ENCODE measurements at places on chromosomes 16 and 17.

DNA sequence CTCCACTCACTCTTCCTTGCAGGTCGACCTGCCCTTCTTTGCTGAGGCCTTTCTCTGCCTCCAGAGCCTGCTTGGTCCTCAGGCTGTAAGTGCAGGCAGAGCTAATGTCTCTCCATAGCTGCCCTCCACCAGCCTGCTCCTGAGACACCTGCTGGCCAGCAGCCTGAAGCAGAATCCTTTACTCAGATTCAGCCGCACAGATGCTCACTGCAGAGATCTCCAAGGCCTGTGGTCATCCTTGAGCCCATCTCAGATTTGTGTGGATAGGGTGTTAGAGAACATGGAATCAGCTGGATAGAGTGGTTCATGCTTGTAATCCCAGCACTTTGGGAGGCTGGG is 11.5 kb downstream of the DEXI start:
- DNase-seq = no peak

DNA sequence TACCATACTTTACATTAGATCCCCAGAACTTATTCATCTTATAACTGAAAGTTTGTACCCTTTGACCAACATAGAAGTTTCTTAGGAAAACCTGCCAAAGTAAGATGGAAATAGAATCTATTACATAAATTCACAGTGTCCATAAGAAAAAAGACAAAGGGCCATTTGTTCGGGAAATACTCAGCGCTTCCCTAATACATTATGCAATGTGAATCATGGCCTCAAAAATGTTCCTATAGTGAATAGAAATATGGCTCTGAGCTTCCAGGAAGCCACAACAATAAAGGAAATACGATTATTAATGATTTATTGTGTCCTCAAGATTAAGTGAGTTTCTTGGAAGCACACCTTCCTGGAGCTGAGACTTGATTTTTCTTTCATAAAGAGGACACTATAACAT is 51.5 kb downstream of the GPRC5B start:
- DNase-seq = no peak

DNA sequence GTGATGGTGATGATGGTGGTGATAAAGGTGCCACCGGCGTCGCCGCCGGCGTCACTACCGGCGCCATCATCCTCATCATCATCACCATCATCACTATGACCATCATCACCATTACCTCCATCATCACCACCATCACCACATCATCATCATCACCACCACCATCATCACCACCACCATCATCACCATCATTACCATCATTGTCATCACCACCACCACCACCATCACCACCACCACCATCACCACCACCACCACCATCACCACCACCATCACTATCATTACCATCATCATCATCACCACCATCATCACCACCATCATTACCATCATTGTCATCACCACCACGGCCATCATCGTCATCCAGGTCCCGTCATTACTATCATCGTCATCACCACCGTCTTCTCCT is 179.7 kb downstream of the NPIPB11 start:
- DNase-seq = no peak

- peak; percentile 26 for DNase-seq
Observed at GRCh38 chr17:39175695-39176093, 9.7 kb upstream of the ARL5C start.

- no peak for DNase-seq
Observed at GRCh38 chr16:87864331-87864989, 4.8 kb downstream of the SLC7A5 start.

GRCh38 chr17:57946798-57947358 is 8.3 kb downstream of the CUEDC1 start:
- peak; percentile 63 for DNase-seq

- no peak for DNase-seq
Observed at GRCh38 chr17:18987862-18988545, 16.6 kb downstream of the FAM83G start.

GRCh38 chr16:49455991-49456745 is 82.6 kb downstream of the C16orf78 start:
- DNase-seq = no peak

- DNase-seq = no peak
Observed at GRCh38 chr16:84931506-84931905, 79.8 kb downstream of the ZDHHC7 start.

DNA sequence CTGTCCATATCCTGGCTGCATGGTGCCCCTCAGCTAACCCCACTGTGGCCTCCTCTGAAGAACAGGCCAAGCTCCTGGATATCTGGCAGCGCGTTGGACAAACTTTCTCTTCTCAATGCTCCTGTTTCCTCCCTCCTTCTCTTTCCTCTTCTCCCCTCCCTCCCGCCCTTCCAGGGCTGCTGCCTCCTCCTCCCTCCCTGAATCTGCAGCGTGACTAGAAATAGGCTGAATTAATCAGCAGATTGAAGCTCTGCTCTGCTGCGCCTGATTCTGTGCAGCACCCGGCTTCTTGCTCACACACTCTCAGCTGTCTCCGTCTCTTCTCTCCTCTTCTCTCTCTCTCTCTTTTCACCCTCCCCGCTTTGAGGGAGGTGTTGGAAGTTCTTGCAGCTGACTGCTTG is 19.8 kb downstream of the TMEM94 start:
- DNase-seq = no peak

DNA sequence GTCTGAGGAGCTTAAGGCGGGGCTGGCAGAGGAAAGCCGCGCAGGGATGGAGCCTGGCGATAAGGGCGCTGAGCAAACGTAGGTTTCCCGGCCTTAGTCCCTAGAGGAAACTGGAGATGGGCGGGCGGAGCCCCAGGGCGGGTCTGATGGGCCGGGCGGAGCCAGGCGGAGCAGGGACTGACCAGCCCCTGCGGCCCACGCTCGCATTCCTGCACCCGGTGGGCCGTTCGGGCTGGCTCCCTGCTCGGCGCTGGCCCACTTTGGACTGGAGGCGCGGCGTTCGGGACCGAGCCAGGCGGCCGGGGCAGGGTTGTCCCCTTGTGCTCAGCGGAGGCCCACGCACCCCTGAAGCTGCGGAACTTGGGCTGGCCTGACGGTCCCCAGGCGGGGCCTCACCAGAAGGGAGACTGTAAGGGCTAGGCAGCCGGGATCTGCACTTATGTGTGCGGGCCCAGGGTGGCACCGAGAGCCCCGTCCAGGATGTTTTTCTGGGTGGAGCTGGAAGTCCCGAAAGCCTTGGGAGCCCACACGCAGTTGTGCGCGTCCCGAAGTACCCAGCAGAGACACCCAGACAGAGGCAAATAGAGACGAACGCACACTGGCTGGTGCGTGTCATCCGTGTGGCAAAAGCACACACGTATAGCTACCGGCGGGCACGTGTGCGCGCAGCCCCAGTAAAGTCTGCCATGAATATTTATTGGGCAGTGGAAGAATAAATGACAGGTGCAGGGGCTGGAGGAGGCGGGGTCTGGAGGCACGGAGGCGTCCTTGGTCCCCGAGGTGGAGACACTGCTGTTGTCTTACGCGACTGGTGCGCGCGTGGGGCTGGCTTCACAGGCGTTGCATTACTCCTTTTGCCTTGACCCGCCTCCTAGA is 1.4 kb downstream of the PYDC1 start:
- DNase-seq = peak; percentile 68

DNA sequence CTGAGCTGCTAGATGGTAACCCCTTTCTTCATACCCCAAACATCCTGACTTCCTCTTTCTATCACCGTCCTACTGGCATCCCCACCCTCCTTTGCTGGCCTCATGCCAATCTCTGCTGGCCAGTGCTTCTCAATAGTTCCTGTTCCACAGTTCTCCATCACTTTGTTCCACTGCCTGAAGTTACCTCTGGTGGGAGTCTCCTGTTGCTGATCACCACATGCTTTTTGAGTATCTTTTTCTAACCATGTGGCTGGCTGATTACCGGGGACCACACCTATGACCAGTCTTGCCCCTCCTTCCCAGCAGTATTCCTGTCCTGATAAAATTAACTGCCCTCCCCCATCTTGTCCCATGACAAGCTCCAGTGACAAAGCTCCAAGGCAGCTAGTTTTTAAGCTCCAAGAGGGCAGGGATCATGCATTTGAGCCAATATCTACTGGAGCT is 380.4 kb upstream of the CCL2 start:
- no peak for DNase-seq

GRCh38 chr17:49518346-49519078 is 23.4 kb downstream of the NGFR start:
- no peak for DNase-seq

GRCh38 chr17:44664867-44665266 is 8.6 kb downstream of the MEIOC start:
- no peak for DNase-seq

GRCh38 chr16:29154676-29155121 is 169.8 kb downstream of the LAT start:
- DNase-seq = no peak

DNA sequence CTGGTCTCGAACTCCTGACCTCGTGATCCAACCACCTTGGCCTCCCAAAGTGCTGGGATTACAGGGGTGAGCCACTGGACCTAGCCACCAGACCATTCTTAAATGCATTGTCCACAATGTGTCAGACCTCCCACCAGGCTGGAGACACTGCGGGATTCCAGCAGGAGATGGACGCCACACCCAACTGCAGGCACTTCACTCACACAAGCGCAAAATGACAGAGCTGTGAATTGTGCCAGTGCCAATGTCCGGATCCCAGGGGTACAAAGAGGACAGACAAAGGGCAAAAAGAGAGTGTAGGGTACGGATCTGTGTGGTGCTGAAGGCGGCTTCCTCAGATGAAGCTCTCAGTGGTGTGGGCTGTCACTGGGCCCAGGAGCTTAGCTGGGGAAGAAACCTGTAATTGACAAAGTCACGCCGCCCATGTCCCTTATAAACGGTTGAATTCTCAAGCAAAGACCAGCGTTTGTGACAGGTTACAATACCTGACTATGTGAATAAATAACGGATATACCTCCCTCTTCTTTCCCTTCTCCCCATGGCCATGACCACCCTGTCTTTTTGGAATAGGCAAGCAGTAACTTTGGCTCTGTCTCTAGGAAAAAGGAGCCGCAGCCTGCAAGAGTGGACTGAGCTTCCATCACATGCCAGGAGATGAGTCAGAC is 40.0 kb downstream of the HS3ST3A1 start:
- peak; percentile 89 for DNase-seq

GRCh38 chr17:7355573-7355972 is 617 bp downstream of the TMEM95 start:
- DNase-seq = no peak

DNA sequence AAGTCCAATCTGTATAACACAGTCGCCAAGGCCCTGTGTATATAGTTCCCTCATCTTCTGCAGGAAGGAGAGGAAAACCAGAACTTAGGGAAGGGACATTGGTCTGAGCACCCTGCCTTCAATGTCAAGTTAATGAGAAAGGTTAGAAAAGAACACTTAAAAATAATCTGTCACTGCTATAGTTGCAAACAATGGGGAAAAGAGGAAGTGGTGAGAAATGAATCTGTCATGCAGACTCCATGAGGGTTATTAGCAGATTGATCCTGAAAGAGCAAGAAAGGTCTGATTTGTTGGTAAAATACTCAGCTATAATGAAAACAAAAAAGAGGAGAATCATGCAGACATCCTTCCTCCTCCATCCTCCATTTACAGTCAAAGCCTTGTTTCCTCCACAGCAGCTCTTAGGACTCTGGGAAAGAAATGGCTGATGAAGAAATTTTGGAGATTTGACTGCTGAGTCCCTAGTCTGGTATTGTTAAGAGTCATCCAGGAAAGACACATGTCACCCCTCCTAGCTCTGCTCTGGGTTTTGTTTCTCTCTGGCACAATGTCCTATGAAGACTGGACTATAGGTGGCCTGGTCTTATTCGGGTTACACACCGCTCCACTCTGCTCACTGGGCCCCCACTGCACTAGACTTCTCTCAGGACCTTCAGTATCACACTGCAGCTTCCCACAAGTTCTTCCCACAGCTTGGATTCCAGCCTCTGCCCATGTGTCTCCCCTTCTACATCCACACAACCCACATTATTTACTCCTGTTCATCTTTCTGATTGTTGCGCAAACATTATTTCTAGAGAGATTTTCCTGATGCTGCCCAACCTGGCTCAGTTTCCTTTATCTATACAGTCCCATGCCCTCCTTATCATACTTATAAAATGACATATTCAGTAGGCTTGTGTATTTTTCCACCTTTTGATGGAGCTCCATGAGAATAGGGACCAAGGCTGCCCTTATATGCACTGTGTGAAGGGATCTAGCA is 56.5 kb upstream of the XYLT1 start:
- no peak for DNase-seq

DNA sequence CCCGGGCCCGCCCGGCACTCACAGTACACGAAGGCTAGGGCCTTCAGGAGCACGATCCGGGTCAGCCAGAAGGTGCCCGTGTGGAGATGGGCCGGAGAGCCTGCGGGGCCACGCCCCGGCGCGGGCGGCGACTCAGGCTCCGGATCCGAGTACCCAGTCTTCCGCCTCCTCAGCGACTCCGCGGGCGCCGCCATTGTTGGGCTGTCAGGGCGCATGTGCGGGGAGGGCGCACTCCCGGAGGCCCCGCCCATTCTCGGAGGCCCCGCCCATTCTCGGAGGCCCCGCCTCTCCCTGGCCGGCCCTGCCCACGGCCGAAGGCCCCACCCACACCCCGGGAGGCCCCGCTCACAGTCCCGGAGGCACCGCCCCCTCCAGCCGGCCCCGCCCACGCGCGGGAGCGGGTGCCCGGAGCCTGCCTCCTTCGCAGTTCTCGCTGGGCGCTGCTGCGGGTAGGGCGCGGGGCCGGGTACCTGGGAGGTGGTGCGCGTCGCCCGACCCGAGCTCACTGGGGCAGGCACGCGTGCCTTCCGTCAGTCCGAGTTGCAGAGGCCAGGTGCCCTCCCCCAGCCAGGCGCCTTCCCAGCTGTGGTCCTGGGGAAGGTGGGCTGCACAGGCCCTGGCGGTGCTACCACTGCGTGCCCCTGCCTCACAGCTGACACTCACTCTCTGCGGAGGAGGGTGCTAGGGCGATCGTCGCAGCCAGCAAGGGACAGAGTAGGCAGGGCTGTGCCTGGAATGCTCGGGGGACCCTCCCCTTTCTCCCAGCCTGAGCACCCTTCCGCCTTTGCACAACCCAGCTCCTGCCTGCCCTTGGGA is at the start of gene LMF1:
TSS of gene LMF1 (minus strand) at position 219 of the 816 bp plus-strand sequence. CDS start at position 215, 4 bp downstream.
- DNase-seq = peak; percentile 91

- DNase-seq = no peak
Observed at GRCh38 chr16:57664662-57665025, 3.5 kb upstream of the ADGRG3 start.

- DNase-seq = no peak
Observed at GRCh38 chr16:27646806-27647205, 96.9 kb downstream of the KATNIP start.

GRCh38 chr16:69672998-69673713 is 53.2 kb downstream of the NQO1 start:
- no peak for DNase-seq
